ENCODE measurements at places on chromosomes 3 and 15. TPM values are rescaled to one million over a fixed set of nuclear protein-coding genes. Genes with fewer than 3 reads are reported as not detected.
A peak's percentile ranks its signal among the peaks of the same experiment; 100 is the strongest.

DNA sequence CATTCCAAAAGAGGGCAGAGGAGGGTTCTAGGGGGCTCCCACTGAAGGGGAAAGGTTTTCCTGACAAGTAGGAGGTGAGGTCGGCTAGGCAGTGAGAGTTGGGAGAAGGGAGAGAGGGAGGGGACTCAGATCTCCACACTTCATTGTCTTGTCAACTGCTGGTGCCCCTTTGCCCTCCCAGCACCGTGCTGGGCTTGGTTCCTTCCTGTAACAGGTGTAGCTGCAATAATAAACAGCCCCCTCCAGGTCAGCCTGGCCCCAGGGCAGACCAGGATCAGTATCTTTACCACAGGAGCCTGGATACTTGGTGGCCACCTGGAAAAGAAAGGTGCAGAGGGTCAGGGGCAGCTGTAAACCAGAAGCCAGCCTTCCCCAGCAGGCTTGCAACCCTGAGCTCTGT, 2.9 kb upstream of the KCTD6 start:
- DNase-seq = no peak
- H3K27ac ChIP-seq = no peak overlapping the region
- H3K4me3 ChIP-seq = no peak overlapping the region
- peaks cover 57% of the 10 kb centered on the region for H3K4me1 ChIP-seq

DNA sequence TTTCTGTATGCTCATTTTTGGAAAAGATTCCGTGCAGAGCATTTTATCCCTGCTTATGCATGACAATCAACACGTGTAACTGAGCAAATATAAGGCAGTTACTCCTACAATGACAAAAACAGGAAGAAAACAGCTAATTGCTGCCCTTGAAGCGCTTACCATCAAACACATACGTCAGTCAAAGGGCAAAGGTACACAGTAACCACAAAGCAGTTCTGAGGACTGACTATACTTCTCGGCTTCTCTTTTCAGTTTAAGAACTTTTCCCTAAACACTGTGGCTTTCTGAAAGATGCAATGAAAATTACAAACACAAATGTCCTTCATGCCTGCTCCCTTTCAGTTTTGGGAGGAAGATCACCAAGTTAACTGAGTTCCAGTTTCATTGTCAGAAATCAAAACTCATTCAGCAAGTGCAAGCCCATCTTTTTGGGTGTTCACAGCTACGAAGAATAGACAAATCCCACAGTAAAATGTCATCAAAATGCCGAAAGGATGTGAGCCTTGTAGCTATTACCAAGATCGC, 602.8 kb downstream of the FOXP1 start:
- no peak overlapping the region for H3K4me3 ChIP-seq
- DNase-seq = no peak
- no peaks in the 10 kb centered on the region for H3K27me3 ChIP-seq
- H3K4me1 ChIP-seq = peaks cover 43% of the 10 kb centered on the region
- peak overlapping the region; percentile 95 for H3K27ac ChIP-seq

GRCh38 chr15:76648732-76649444, 256.3 kb downstream of the SCAPER start:
- no peaks in the 10 kb centered on the region for H3K4me1 ChIP-seq
- H3K4me3 ChIP-seq = no peak overlapping the region
- no peaks in the 10 kb centered on the region for H3K36me3 ChIP-seq
- no peaks in the 10 kb centered on the region for H3K27me3 ChIP-seq

DNA sequence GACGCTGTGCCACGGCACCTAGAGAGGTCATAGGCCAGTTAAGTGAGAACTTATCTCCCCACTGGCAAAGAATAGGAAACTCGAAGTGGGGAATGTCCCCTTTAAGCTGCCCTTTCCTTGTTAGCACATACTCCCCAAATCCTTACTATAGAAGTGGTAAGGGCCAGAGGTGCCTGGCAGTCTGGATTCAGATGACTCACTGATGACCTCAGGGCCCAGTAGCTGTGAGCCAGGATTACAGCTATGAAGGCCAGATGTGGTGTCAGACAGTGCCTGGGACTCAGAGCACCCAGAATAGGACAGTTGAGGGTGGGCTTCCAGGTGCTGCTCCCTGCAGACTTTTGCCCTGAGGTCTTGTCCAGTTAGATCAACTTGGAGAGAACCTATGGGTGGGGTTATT, 37.7 kb downstream of the PDIA5 start:
- H3K4me3 ChIP-seq = no peak overlapping the region
- H3K27ac ChIP-seq = no peak overlapping the region
- peaks cover 12% of the 10 kb centered on the region for H3K4me1 ChIP-seq
- peak; percentile 6 for DNase-seq

GRCh38 chr3:127221037-127221436, 28.1 kb downstream of the PRR23E start:
- H3K27ac ChIP-seq = no peak overlapping the region
- no peaks in the 10 kb centered on the region for H3K36me3 ChIP-seq
- DNase-seq = no peak
- H3K4me3 ChIP-seq = no peak overlapping the region
- peaks cover 59% of the 10 kb centered on the region for H3K27me3 ChIP-seq

GRCh38 chr3:183156266-183156665, 6.3 kb downstream of the LAMP3 start:
- H3K4me3 ChIP-seq = no peak overlapping the region
- H3K27me3 ChIP-seq = no peaks in the 10 kb centered on the region

DNA sequence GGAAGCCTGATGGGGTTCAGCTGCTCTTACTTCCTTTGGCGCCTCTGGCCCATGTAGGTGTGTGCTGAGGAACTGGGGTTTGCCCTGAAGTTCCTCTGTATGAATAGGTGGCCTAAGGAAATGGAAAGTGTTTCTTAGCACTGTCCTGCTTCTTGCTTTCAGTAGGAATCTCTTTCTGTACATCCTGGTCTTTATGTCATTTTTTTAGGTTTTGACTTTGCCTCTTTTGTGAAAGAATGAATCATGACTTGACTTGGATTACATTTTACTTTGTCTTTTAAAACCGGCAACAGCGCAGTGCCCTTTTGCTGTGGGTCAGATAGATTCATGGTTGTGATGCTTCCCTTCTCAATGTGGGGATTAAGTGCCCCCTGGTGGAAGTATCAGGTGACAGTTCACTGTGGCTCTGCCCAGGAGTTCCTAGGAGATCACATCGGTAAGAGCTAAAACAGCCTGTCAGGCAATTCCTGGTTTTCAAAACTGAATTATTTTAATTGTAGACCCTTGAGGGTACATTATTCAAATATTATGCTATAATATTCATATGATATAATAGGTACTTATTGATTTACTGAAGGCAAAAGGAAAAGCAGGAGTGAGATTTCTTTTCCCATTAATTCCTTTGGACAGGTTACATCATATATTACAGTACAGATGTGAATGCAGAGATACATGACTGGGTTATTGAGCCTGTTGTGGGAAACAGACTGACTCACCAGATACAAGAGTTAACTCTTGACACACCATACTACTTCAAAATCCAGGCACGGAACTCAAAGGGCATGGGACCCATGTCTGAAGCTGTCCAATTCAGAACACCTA, 95.4 kb downstream of the HCN4 start:
- H3K4me1 ChIP-seq = no peaks in the 10 kb centered on the region
- no peaks in the 10 kb centered on the region for H3K36me3 ChIP-seq
- H3K27ac ChIP-seq = no peak overlapping the region
- H3K4me3 ChIP-seq = no peak overlapping the region
- H3K27me3 ChIP-seq = no peaks in the 10 kb centered on the region
- DNase-seq = peak; percentile 62

The ADAMTSL3 gene
- 1.1 TPM for total RNA-seq

The BNC1 gene
- total RNA-seq = not detected

The TTC23 gene
- 18.9 TPM for total RNA-seq

The BCL2A1 gene
- not detected for total RNA-seq

The MEGF11 gene
- 0.09 TPM for total RNA-seq

The THAP10 gene
- 13.7 TPM for total RNA-seq

The DGKG gene
- 7.2 TPM for total RNA-seq

The C3orf85 gene
- not detected for total RNA-seq

The FOXL2NB gene
- total RNA-seq = 0.51 TPM

The CP gene
- 5.4 TPM for total RNA-seq
